ENCODE measurements at places on chromosomes 7 and 10.

GRCh38 chr7:39360766-39361165 is 205.4 kb upstream of the YAE1 start:
- DNase-seq = no peak

- DNase-seq = no peak
Observed at GRCh38 chr10:62079885-62080559, 178.5 kb downstream of the ARID5B start.

- DNase-seq = no peak
Observed at GRCh38 chr7:141700848-141701371, 1.1 kb downstream of the DENND11 start.

DNA sequence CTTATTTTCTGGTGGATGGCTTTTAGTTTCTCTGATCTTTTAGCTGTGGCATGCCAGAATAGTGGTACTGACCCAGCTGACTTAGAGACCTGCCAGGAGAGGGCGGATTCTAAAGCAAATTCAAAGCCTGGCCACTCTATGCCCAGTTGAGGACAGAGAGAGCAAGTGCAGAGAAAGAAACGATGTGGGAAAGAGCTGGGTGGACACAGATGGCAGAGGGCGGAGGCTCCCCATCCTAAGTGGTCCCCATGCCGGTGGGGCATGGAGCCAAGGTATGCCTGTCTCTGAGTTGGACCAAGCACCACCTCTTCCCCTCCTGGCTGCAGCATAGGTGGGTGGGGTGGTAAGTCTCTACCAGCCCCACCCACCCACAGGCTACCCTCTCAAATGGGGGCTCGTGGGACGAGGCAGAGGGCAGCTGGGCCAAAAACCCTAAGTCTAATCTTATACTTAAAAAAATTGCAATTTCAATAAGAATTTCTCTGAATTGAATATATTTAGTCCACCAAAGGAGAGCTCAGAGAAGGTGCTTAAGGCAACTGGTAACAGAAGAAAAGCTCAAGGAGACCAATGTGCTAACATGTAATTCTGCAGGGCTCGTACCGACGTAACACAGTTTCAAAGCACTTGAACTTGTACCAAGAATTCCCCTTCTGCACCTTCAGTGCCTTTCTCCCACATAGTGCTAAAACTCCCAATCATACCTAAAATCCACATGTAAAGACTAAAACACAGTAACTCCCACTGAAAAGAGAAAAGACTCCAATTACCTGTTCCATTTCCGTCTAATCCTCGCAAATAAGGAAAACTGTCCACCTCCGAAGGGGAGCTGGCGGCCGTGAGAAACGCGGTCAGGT is 85.7 kb upstream of the NMT2 start:
- DNase-seq = no peak

DNA sequence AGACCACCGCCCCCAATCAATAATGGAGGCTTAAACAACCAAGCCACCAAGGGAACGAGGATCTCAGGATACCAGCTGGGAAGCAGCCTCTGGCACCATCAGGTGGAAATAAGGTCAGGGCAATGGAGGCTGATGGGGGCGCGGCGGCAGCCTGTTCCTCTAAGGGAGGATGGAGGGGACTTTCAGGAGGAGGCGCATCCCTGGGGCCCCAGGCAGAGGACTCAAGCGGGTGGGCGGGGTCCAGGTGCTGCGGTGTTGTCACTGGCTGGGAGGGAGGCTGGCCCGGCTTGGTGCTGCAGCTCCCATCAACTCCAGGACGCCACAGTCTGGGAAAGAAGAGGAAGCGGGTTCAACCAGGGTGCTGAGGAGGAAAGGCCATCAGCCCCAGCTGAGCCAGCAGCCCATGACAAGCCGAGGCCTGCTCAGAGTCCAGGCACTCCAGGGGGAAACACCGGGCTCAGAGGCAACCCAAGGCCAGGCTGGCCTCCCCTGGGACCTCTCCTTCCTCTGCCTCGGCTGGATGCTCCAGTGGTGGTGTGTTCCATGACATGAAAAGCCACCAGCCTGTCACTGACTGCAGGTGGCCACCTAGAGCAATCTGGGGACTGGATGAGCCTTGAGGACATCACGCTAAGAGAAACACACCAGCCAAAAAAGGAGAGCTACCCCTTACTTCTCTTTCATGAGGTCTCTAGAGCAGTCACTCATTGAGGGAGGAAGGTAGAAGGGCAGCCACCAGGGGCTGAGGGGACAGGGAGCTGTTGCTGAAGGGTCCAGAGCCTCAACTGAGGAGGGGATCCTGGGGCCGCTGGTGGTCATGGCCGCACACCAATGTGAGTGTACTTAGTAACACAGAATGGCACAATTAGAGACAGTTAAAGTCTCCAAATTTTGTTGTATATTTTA is 4.6 kb downstream of the GIGYF1 start:
- no peak for DNase-seq

DNA sequence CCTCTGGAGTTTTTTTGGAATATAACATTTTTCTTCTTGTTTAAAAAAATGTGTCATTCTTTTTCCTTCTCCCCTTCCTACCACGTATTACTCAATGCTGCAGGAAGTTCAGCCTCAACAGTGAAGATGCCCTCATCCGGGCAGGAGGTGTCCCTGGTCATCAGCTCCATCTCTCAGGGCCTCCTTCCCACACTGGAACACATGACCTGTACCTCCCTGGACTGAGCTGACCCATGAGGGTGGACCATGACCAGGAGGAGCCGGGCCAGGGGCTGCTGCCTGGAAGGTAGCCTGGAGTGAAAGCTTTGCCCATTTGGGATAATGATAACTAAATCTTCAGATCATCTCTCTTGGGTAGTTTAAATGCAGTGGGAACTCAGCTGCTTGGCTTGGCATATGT is 316.5 kb upstream of the ZMIZ1 start:
- DNase-seq = no peak

GRCh38 chr10:74598891-74599566 is 227.4 kb upstream of the KAT6B start:
- DNase-seq = no peak

DNA sequence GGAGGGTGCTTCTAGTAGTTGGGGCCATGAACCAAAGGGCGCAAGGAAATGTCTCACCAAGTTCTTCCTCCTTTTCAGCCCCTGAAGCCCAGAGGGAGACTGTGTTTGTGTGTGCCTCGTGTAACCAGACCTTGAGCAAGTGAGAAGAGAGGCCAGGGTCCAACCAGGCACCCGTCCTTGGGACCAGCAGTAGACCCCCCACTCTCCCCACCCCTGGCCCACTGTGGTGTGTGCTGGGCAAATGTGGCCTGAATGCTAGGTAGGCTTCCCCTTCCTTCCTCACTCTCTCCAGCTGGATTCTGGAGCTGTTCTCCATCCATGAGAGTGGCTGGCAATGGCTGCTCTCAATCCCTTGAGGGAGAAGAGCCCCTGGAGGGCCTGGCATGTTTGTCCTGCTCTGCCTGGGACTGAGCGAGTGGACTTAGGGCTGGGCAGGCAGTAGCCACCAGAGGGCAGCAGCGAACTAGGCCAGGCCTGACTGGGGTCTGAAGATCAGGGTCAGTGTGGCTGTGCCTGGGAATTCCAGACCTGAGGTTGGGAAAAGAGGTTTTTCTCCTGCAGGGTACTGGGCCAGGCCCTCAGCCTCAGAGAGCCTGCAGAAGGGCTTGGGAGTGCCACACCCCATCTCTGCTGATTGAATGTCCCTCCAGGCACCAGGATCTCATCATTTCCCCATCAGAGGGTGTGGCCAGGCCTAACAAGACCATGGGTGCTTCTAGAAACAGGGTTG is 12.5 kb downstream of the SFRP5 start:
- no peak for DNase-seq

DNA sequence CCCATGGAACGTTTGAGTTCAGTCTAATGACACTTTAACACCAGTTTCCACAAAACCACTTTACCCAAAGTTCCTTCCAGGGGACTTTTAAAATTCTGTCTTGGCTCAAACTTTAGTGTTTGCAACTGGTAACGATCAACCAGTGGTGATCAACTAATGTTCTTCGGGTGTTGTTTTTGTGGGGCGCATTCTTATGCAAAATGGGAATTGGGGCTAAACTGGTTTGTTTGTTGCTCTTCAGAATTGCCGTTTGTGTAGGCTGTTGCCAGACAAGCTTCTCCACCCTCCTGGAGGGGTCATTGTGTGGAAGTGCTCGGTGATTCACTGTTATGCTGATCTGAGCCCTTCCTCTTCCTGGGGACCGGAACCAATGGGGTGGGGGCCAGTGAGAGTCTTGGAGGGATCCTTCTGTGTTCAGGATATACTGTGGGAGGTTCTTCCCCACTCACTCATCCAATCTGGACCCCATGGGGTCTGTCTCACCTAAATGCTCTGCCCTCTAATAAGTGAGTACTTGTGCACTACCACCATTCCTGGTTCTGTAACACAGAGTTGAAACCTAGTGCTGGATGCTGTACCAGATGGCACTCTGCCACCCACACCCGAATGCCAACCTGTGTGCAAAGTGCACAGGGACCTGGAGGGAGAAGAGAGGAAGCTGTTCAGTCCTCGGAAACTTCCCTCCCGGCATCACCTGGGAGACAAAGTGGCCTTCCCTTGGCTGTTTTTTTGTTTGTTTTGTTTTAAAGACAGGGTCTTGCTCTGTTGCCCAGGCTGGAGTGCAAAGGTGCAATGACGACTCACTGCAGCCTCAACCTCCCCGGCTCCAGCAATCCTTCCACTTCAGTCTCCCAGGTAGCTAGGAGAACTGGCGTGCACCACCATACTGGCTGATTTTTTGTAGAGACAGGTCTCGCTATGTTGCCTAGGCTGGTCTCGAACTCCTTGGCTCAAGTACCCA is 2.1 kb downstream of the NFE2L3 start:
- DNase-seq = no peak

DNA sequence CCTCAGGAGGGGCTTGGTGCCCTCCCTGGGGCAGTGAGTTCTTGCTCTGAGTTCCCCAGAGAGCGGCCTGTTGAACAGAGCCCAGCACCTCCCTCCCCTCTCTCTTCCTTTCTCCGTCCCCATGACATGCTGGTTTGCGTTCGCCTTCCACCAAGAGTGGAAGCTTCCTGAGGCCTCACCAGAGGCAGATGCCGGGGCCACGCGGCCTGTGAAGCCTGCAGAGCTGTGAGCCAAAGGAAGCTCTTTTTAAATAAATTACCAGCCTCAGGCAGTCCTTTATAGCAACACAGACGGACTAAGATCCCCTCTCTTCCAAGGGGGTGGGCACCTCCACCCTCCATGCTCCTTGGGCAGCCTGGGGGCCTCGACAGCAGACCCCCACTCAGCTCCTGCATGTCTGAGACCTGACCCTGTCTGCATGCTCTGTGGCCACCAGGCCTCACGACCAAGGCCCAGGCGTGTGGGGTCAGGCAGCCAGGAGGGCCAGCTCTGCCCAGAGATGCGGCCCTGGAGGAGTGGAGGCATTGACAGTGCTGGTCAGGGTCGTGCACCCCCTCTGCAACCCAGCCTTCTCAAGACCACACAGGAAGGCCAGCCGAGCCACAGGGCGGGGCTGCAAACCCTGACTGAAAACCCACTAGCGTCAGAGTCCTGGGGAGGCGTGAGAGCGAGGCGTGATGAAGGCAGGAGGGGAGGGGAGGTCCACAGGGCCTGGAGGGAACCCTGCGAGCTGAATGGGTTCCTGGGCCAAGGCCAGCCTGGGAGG is 54.6 kb upstream of the ADGRA1 start:
- no peak for DNase-seq

- no peak for DNase-seq
Observed at GRCh38 chr7:120539321-120539720, 266.3 kb downstream of the KCND2 start.

DNA sequence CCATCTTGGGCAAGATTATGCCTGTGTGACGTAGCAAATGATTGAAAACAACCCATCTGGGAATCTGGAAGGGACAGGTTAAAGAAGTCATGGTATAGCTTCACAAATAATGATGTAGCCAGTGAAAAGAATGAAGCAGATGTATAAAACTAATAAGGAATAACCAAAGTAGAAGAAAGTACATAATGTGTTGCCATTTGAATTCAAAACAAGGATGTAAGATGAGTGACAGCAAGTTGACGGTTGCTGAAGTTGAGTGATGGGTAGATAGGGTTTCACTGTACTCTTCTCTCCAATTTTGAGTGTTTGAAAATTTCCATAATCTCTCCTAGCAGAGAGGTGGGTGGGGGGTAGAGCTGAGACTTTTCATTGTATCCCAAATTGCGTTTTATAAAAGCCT is 133.6 kb downstream of the FANK1 start:
- DNase-seq = no peak

- no peak for DNase-seq
Observed at GRCh38 chr10:132329565-132330485, 2.2 kb upstream of the LRRC27 start.

DNA sequence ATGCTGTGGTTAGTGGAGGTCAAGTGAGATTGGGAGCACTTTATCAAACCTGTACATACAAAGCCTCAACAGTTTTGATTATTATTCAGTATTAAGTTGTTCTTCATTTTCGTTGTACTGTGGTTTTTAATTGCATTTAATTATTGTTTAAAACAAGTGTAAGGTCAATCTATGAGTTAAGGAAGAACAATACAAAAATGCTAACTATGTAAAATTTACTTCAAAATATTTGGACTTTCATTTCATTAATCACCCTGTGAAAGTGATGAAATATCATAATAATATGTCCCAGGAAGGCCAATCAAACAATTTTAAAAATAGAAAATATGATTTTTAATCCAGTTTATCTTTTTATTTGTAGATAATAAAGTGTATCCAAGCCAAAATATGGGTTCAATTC is 13.6 kb upstream of the NDUFA5 start:
- no peak for DNase-seq

GRCh38 chr7:18958627-18959026 is 158.8 kb downstream of the TWIST1 start:
- DNase-seq = no peak
